ENCODE measurements at places on chromosomes 7 and 10. TPM values are rescaled to one million over a fixed set of nuclear protein-coding genes. Genes with fewer than 3 reads are reported as not detected.

DNA sequence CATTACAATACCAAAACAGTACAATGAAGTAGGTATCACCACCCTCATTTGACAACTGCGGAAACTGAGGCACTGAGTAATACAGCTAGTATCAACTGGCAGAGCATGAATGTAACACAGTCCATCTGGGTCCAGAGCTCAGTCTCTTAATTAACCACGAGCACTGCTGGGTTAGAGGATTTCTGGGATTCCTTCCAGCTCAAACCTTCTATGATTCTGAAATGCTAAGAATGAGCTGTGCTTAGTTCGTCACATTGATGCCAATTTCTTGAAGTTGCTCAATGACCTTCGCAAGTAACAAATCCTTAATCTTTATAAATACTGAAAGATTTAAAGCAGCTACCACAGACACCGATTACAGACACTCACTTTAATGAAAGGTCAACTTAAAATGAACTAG is 62.5 kb downstream of the SGMS1 start:
- H3K27ac ChIP-seq = no peak overlapping the region
- H3K4me1 ChIP-seq = no peaks in the 10 kb centered on the region
- DNase-seq = no peak
- no peaks in the 10 kb centered on the region for H3K36me3 ChIP-seq
- H3K27me3 ChIP-seq = no peaks in the 10 kb centered on the region
- no peak overlapping the region for H3K4me3 ChIP-seq

DNA sequence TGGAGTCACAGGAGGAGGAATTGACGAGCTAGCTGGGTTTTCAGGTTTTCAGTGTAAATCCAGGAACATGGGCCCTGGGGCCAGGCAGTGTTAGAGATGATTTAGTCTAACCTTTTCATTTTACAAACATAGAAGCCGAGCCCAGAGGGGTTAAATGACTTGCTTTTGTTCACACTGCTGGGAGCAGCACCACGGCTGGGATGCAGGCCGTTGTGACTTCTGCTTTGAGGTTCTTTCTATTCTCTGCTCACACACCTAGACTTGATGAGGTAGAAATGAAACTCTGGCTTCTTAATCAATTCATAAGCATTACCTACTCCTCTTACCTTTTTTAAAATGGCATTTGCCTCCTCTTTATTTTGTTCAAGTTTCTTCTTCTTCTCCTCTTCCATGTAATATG is 36.4 kb downstream of the CREB5 start:
- H3K4me3 ChIP-seq = no peak overlapping the region
- no peaks in the 10 kb centered on the region for H3K27me3 ChIP-seq
- H3K27ac ChIP-seq = no peak overlapping the region
- DNase-seq = no peak
- no peaks in the 10 kb centered on the region for H3K36me3 ChIP-seq
- H3K4me1 ChIP-seq = no peaks in the 10 kb centered on the region

- no peak overlapping the region for H3K4me3 ChIP-seq
- H3K27me3 ChIP-seq = no peaks in the 10 kb centered on the region
- no peak for DNase-seq
Measured at GRCh38 chr10:84510121-84510520, 181.7 kb downstream of the CCSER2 start.

The GATA3 gene
- 50.3 TPM for total RNA-seq

GRCh38 chr10:14123139-14123538 is 207.6 kb downstream of the FRMD4A start:
- no peaks in the 10 kb centered on the region for H3K4me1 ChIP-seq
- no peak for DNase-seq
- H3K4me3 ChIP-seq = no peak overlapping the region
- H3K36me3 ChIP-seq = no peaks in the 10 kb centered on the region
- H3K27ac ChIP-seq = no peak overlapping the region

GRCh38 chr7:135275971-135276580 is 42.4 kb downstream of the STRA8 start:
- DNase-seq = no peak
- H3K27me3 ChIP-seq = no peaks in the 10 kb centered on the region
- no peak overlapping the region for H3K27ac ChIP-seq
- H3K4me1 ChIP-seq = no peaks in the 10 kb centered on the region
- H3K4me3 ChIP-seq = no peak overlapping the region

DNA sequence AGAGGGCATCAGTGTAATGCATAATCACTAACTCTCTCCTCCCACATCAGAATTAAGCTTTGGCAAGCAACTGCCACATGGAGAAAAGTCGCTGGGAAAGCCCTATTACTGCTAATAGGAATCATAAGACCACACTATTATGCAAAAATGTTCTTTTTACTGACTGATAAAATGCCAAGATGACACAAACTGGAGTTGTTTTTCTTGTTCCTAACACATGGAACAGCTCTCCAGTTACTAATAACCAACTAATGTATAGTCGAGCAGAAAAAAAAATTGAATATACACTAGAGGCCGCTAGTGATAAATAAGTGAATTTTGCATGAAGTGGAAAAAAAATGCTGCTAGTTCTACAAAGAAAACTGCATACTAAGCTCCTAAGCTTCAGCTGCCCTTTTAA is 165.6 kb downstream of the TPK1 start:
- H3K27ac ChIP-seq = no peak overlapping the region
- H3K27me3 ChIP-seq = no peaks in the 10 kb centered on the region
- DNase-seq = peak; percentile 4
- no peaks in the 10 kb centered on the region for H3K36me3 ChIP-seq

- peak overlapping the region; percentile 94 for H3K27ac ChIP-seq
- peaks cover 78% of the 10 kb centered on the region for H3K4me1 ChIP-seq
- no peaks in the 10 kb centered on the region for H3K27me3 ChIP-seq
- H3K4me3 ChIP-seq = no peak overlapping the region
- DNase-seq = no peak
- peaks cover 13% of the 10 kb centered on the region for H3K36me3 ChIP-seq
Measured at GRCh38 chr10:104334561-104334960, 3.7 kb downstream of the ITPRIP start.

DNA sequence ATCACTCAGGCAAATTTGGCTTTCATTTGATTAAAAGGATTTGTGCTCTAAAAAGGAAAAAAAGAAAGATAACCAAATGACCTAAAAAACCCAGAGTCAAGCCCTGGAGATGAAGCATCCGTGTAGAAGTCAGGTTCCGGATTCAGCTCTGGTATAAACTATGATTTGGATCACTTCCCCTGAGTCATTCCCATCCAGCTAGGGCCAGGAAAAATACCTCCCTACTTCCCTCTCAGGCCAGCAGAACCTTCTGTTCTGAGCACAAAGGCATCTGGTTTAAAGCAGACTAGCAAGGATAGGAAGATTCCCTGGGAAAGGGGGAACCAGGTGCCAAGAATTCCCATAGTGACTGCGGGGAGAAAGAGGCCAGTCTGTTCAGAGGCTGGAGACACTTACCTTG is 25.7 kb upstream of the NDST2 start:
- no peak for DNase-seq
- no peaks in the 10 kb centered on the region for H3K4me1 ChIP-seq
- H3K4me3 ChIP-seq = no peak overlapping the region
- H3K27me3 ChIP-seq = no peaks in the 10 kb centered on the region
- peaks cover 55% of the 10 kb centered on the region for H3K36me3 ChIP-seq
- H3K27ac ChIP-seq = no peak overlapping the region

The PSD gene
- 1.9 TPM for total RNA-seq

GRCh38 chr7:36387435-36388231 is 2.0 kb upstream of the ANLN start:
- H3K4me3 ChIP-seq = no peak overlapping the region
- no peaks in the 10 kb centered on the region for H3K36me3 ChIP-seq
- H3K4me1 ChIP-seq = peaks cover 12% of the 10 kb centered on the region

- DNase-seq = no peak
- H3K27me3 ChIP-seq = no peaks in the 10 kb centered on the region
- H3K4me3 ChIP-seq = no peak overlapping the region
- H3K27ac ChIP-seq = no peak overlapping the region
Measured at GRCh38 chr10:19024611-19025010, 24.0 kb upstream of the MALRD1 start.

The AKR1C8 gene
- 7.2 TPM for total RNA-seq

DNA sequence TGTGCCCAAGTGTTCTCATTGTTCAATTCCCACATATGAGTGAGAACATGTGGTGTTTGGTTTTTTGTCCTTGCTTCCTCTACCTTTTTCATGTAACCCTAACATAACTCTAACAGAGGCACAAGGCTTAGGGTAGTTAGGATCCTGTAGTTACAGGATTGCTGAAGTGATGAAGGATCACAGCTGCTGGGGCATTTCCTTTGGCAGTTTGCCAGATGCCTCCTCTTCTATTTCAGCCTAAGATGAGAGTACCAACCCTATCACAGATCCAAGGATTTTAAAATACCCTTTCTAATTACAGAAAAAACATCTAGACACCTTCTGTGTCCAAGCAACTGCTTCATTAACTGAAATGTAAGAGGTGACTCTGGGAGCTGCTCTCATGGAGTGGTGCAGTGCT is 141.7 kb upstream of the COL1A2 start:
- H3K36me3 ChIP-seq = no peaks in the 10 kb centered on the region
- DNase-seq = no peak
- no peak overlapping the region for H3K4me3 ChIP-seq
- H3K27ac ChIP-seq = no peak overlapping the region
- H3K4me1 ChIP-seq = no peaks in the 10 kb centered on the region

DNA sequence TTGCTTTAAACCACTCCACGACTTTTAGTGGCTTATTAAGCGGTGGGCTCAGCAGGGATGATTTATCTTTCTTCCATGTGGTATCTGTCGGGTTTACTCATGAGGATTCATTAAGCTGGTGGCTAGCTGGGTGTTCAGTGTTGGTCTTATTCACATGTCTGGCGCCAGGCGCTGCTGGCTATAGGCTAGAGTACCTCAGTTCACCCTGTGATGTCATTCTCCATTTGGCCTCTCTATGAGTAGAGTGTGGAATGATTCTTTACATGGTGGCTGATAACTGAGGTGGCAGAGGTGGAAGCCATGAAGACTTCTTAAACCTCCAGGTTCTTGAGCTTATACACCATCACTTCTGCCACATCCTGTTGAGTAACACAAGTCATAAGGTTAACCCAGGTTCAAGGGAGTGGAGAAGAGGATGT is 115.4 kb downstream of the MLLT10 start:
- H3K4me3 ChIP-seq = no peak overlapping the region
- peak; percentile 5 for DNase-seq
- H3K27me3 ChIP-seq = no peaks in the 10 kb centered on the region
- H3K4me1 ChIP-seq = peaks cover 11% of the 10 kb centered on the region

The SUN3 gene
- not detected for total RNA-seq

The NPC1L1 gene
- total RNA-seq = not detected

The UFSP1 gene
- 1.3 TPM for total RNA-seq

- no peaks in the 10 kb centered on the region for H3K27me3 ChIP-seq
- H3K4me1 ChIP-seq = peaks cover 6% of the 10 kb centered on the region
- H3K4me3 ChIP-seq = peak overlapping the region; percentile 79
Measured at GRCh38 chr10:121926671-121927317, 1.0 kb downstream of the ATE1 start.

- H3K36me3 ChIP-seq = no peaks in the 10 kb centered on the region
- H3K27ac ChIP-seq = peak overlapping the region; percentile 7
- no peak overlapping the region for H3K4me3 ChIP-seq
Measured at GRCh38 chr7:105210721-105211205, 178.0 kb downstream of the SRPK2 start.

DNA sequence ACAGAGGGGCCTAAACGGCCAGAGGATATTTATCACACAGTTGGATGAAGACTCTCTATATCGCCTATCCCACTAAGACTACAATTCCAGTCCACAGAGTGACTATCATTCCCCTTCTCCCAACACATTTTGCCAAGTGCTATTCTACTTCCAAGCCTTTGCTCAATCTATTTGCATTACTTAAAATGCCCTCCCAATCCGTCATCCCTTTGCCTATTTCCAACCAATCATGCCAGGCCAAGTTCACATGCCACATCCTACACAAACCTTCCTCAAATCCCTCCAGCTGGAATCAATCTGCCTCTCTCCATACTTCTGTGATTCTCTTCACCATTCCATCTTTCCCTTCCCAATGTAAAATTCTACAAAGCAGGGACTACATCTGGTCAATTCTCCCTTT is 38.2 kb downstream of the SMURF1 start:
- H3K4me3 ChIP-seq = no peak overlapping the region
- H3K27me3 ChIP-seq = no peaks in the 10 kb centered on the region
- H3K36me3 ChIP-seq = no peaks in the 10 kb centered on the region
- H3K27ac ChIP-seq = no peak overlapping the region

DNA sequence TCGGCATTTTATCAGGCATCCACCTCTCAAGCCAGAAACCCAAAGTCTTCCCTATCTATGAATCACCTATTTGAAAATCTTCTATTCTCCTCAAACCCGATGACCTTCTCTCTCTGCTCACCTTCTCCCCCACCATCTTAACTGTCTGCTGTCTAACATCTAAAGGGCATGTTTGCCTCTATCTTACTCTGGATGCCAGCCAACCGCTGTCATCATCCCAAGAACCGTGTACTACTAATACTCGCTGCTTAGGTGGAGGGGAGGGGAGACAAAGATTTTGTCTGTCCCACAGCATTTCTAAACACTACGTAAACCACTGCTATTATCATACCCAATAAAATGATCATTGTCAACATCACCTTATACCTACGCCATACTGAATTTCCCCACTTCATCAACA is 29.5 kb downstream of the PAXIP1 start:
- H3K4me1 ChIP-seq = no peaks in the 10 kb centered on the region
- no peak overlapping the region for H3K4me3 ChIP-seq
- no peak overlapping the region for H3K27ac ChIP-seq
- peaks cover 11% of the 10 kb centered on the region for H3K36me3 ChIP-seq
- no peak for DNase-seq

GRCh38 chr10:105352827-105353226 is 711.7 kb downstream of the SORCS3 start:
- no peak for DNase-seq
- no peaks in the 10 kb centered on the region for H3K4me1 ChIP-seq
- no peak overlapping the region for H3K27ac ChIP-seq

DNA sequence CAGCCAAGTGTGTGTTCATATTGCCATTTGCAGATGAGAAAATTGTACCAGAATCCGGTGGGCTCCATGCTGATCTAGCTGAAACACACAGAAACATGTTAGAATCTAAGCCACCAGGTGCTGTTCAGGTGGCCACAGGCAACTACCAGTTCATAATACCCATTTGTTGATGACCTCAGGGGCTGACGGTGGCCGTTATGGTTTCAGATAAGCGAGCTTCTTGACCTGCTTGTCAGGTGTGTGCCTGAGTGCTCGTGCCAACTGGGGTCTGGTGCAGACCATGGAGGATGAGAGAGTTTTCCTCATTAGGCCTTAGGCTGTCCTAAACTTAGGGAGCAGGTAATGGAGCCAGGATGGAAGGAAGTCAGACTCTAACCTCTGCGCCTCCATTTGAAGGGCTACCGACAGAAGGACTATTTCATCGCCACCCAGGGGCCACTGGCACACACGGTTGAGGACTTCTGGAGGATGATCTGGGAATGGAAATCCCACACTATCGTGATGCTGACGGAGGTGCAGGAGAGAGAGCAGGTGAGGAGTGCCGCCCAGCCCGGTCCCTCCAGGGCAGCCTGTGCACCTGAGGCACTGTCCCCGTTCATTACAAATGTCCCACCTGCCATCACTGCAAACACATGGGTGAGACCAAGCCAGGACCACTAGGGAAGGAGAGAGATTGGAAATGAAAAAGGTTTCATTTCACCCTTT is 53.1 kb downstream of the MKI67 start:
- no peak overlapping the region for H3K27ac ChIP-seq
- DNase-seq = no peak
- H3K4me3 ChIP-seq = no peak overlapping the region
- H3K36me3 ChIP-seq = peaks cover 98% of the 10 kb centered on the region
- no peaks in the 10 kb centered on the region for H3K27me3 ChIP-seq
- peaks cover 24% of the 10 kb centered on the region for H3K4me1 ChIP-seq

GRCh38 chr7:140597428-140597949 is 43.1 kb downstream of the DENND2A start:
- H3K36me3 ChIP-seq = no peaks in the 10 kb centered on the region
- no peaks in the 10 kb centered on the region for H3K4me1 ChIP-seq
- DNase-seq = no peak
- peaks cover 2% of the 10 kb centered on the region for H3K27me3 ChIP-seq
- H3K27ac ChIP-seq = no peak overlapping the region

The AHR gene
- 54.7 TPM for total RNA-seq

The BCL7B gene
- total RNA-seq = 120 TPM

The HPSE2 gene
- total RNA-seq = not detected
